ENCODE measurements at places on chromosomes 3 and 15. TPM values are rescaled to one million over a fixed set of nuclear protein-coding genes. Genes with fewer than 3 reads are reported as not detected.
A peak's percentile ranks its signal among the peaks of the same experiment; 100 is the strongest.

Gene IL17RE
- total RNA-seq = 1.1 TPM

Gene CACNA2D3
- total RNA-seq = 0.36 TPM

DNA sequence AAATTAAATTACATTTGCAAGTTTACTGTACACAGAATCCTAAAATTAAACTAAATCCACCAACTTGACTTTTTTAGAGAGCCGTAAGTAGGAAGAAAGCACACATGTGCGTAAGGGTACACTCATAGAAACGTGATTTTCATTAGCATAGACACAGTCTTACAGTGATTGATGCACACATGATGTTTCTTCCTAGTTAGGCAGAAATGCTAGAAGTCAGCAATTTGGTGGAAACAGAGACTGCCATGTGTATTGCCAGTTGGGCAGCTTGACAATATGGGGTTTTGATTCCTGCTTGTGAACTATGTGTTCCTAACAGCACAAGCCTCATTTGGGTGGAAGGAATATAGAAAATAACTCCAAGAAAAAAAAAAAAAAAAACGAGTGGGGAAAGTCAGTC, 878.5 kb downstream of the ROBO1 start:
- DNase-seq = no peak

Gene GABPB1
- total RNA-seq = 76.4 TPM

DNA sequence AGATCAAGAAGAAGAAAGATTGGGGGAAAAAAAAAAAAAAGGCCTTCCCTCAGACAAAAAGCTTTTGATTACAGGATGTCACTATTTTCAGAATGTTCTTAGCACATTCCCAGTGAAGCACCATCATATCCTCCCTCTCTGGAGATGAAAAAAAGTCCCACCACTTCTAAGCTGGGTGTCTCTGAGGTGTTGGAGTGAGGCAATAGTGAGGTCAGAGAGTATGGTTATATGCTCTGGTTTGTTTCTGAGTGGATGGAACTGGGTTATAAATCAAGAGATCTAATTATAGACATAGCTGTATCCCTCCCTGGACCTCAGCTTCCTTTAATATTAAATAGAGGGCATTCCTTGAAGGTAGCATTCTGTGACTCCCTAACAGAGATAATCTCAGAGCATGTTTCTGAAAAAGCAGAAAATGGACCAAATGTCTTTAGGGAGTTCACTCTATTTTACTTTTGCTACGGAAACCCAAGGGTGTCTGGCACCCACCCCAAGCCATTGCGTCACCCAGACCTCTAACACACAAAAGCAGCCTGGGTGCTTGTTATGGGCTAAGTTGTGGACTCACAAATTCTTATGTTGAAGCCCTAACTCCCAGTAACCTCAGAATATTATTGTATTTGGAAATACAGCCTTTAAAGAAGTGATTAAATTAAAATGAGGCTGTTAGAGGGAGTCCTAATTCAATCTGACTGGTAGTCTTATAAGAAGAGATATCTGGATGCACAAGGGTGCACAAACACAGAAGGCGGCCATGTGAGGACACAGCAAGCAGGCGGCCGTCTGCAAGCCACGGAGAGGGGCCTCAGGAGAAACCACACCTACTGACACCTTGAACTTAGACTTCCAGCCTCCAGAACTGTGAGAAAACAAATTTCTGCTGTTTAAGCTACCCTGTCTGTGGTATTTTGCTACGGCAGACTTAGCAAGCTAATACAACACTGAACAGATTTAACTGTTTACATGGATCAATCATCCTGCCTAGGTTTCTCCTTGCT, 81.5 kb downstream of the MB21D2 start:
- DNase-seq = peak; percentile 71

GRCh38 chr3:4928277-4928789, 50.9 kb upstream of the BHLHE40 start:
- no peak for DNase-seq

GRCh38 chr3:58578873-58579272, 1.7 kb upstream of the FAM107A start:
- DNase-seq = no peak

DNA sequence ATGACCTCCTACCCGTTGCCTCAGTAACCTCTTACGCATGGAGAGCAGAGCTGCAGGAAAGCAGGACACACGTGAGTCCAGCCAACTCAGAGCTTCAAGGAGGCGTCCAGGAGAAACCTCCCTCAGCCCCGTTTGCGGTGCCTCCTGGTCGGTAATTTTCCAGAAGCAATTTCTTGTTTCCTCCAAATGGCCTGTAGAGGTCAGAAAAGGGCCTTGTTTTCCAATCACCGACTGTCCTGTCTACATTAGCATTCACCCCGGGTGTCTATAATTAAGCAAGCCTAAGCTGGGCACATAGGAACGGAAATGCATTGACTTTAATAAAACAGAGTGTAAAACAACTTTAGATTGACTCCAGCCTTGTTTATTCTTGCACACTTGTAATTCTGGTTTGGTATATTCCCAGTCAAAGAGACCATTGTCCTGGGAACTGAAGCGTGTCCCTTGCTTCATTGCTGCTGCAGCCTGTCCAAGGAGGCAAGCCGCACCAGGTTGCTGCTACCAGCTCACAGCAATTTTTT, 836.2 kb downstream of the AGBL1 start:
- DNase-seq = peak; percentile 13
